Occipital lobe (tissue), 3 donors: ENCODE measurements at places on chromosomes 4 and X.

GRCh38 chrX:50877310-50877709 lies 33.2 kb upstream of the BMP15 start:
- no peak for DNase-seq

DNA sequence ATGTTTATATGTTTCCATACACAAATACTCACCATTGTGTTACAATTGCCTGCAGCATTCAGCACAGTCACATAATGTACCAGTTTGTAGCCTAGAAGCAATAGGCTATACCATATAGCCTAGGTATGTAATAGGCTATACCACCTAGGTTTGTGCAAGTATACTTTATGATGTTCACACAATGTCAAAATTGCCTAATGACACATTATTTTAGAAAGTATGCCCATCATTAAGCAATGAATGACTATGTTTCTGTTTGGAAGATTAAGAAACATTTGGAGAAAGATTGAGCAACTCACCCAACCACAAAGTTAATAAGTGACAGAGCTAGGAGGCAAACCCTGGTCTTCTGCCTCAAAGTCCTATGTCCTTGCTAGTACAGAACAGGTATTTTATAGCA lies 96.8 kb upstream of the GRIA3 start:
- no peak for DNase-seq

DNA sequence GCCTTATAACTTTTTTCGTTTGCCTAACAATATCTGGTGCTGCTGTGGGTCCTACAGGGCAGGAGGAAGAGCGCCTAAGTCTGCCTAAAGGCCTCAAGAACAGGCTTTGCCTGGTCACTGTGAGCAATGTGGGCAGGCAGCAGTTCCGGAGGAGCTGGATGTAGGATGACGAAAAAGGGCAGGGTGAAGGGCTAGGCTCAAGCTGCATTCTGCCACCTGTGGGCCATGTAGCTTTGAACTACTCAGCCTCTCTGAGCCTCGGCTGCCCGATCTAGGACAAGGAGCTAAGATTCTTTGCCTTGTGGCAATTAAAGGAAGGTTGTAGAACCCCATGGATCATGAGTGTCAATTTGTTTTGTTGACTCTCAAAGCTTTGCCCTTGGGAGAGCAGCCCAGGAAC lies 57.1 kb upstream of the MAMLD1 start:
- DNase-seq: no peak

DNA sequence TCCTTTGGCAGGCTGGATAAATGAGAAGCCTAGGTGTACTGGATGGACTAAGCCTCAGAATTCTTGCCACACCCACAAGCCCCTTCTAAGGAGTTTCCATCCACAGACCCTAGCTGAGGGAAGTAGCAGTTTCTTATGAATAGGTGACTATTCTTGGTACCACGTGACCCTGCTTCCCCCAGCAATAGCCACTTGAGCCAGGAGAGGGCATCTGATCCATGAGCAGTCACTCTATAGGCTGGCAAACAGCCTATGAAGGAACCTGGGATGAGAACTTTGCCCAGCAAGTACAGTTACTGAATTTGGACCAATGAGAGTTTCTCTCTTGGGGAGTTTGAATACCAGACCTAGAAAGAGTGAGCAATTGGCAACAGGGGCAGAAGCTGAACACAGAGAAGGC lies 84.0 kb downstream of the RTL9 start:
- DNase-seq: no peak

GRCh38 chr4:6188687-6189305 lies 11.6 kb downstream of the JAKMIP1 start:
- DNase-seq: no peak

GRCh38 chrX:30887721-30888120 lies 1.3 kb downstream of the TAB3 start:
- DNase-seq: no peak

- no peak for DNase-seq
These were observed at the start of gene SMIM10L2A for GRCh38 chrX:135421932-135422809. Gene SMIM10L2A (plus strand): TSS chrX:135421944. CDS start chrX:135422132, 188 bp downstream.

- DNase-seq: no peak
These were observed 24.1 kb downstream of the FAM47E start for GRCh38 chr4:76275486-76276124.

- no peak for DNase-seq
These were observed 9.2 kb upstream of the GABRA4 start for GRCh38 chr4:47002580-47002979.

DNA sequence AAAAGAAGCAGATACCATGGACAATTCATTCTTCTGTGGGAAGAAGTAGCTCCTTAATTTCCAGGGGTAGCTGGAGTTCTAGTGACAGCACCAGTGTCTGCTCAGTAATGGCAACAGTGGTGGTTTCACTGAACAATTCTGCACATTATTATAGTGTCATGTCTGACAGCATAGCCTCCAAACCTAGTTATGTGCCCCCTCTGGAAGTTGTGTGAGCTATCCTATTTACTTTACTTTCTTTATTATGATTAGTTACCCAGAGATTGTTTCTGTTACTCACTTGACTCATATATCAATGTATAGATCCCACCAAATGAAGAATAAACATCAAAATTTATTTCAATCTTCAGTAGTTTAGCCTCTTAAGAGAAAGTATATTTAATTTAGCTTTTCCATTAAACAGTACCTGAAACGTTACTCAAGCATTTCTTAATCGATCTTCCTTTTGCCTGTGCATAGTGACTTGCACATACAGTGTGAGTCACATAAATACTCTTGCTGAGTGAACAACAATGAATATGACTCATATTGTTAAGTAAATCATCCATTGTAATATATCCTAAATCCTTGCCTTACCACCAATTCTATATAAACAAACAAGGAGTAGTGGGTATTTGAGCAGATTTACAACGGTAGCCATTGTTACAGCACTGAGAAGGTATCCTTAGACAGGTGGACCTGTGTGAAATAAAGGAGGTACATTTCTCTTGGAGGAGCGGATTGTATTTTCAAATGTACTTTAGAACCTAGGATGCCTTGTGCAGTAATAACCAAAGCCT lies 534.7 kb downstream of the ANKRD50 start:
- no peak for DNase-seq
